ENCODE measurements at places on chromosomes 5 and 9.

- no peak for DNase-seq
Measured at GRCh38 chr9:121449786-121450185, 49.9 kb downstream of the GGTA1 start.

DNA sequence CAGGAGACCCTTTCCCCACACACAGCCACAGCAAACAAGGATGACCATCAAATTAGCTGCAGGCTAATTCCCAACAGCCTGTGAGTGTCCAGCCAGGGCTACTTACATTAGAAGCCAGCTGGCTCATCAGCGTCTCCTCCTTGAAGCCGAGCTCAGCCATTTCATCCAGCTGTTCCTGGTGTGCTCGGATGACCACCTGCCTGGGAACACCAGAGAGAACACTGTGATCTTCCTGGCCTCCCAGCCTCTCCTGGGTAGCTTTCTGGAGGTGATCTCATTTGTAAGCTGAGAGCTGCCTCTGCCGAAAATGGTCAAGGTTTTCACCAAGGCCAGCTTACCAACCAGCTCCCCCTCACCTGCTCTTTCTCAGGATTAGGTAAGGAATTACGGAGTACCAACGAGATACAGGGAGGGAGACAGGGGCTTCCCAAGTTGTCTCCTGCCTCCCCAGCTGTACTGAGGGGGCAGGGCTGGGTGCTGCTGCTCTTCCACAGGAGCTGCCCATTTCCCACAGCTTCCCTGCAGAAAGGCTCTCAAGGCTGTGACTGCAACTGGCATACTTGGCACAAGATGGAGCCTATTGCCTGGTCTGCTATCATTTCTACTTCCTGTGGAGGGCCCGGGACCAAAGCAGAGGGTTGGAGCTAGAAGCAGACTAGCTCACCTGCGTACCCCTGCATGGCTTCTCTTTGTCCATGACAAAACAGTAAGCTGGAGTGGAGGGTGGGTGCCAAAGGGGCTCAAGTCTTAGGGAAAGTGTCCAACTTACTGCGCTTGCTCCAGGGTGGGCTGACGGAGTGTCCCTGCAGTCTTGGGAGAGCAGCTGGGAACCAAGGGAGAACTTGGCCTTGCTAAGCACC lies 73.9 kb downstream of the KIF24 start:
- no peak for DNase-seq

DNA sequence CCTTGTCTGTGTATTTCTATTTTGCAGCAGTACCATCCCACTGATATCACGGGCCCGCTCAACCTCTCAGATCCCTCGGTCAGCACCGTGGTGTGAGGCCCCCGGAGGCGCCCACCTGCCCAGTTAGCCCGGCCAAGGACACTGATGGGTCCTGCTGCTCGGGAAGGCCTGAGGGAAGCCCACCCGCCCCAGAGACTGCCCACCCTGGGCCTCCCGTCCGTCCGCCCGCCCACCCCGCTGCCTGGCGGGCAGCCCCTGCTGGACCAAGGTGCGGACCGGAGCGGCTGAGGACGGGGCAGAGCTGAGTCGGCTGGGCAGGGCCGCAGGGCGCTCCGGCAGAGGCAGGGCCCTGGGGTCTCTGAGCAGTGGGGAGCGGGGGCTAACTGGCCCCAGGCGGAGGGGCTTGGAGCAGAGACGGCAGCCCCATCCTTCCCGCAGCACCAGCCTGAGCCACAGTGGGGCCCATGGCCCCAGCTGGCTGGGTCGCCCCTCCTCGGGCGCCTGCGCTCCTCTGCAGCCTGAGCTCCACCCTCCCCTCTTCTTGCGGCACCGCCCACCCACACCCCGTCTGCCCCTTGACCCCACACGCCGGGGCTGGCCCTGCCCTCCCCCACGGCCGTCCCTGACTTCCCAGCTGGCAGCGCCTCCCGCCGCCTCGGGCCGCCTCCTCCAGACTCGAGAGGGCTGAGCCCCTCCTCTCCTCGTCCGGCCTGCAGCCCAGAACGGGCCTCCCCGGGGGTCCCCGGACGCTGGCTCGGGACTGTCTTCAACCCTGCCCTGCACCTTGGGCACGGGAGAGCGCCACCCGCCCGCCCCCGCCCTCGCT lies 1.9 kb downstream of the LRRC26 start:
- no peak for DNase-seq

- DNase-seq, result no peak
Measured at GRCh38 chr5:80936881-80937280, 23.3 kb upstream of the RASGRF2 start.

DNA sequence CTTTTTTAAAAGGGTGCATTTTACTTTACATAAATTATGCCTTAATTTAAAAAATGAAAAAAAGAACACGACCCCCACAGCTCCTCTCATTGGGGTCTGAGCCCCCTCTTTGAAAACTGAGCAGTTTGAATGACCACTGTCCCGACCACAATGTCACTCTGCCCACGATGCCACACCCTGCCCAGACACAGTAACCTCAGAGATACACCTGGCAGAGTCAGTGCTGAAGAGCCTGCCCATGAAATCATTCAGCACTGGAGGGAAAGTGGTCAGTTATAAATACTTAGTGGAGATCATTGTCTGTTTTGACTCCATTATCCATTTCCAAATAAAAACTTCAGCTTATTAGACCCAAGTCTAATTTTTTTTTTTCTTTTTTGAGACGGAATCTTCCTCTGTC lies 49.3 kb downstream of the DNAJC21 start:
- DNase-seq, result no peak

- DNase-seq, result no peak
Measured at GRCh38 chr5:110917161-110917875, 154.2 kb upstream of the TSLP start.
